ENCODE measurements at places on chromosomes 11 and 22. TPM values are rescaled to one million over a fixed set of nuclear protein-coding genes. Genes with fewer than 3 reads are reported as not detected.
A peak's percentile ranks its signal among the peaks of the same experiment; 100 is the strongest.

CRYAB gene
- total RNA-seq, result 0.29 TPM

CNTN5 gene
- not detected for total RNA-seq

VPREB1 gene
- not detected for total RNA-seq

SLC37A2 gene
- total RNA-seq, result 153 TPM

SPATA19 gene
- total RNA-seq, result not detected

- peak; percentile 12 for DNase-seq
Measured at GRCh38 chr11:88281317-88281712, 56.2 kb downstream of the CTSC start.

DNA sequence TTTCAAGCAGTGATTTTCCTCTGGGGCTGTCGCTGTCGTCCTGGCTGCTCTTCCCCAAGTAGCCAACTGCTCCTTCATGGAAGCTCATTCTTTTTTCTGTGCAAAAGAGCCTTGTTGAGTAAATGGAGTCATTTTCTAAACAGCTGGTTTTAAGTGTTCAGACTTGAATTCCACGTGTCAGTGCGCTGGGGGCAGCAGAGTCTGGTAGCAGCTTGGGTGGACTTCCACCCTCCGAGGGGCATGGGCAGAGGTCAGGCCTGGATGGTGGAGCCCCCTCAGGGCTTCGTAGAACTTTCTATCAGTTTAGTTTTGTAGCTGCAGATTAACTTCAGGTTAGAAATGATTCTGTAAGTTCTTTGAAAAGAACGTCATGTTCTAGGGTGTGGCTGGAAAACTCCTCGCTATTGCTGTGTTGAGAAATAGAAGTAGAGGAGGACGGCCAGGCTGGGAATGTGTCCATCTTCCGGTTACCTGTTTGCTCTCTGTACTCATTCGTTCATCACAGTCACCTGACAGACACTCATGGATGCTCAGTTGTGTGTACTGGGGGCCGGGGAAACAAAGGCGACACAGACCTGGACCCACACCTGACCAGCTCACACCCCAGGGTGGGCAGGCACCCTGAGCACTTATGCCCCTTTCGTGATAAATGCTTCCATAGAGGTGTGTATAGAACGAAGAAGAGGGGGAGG lies 270.7 kb downstream of the TBC1D22A start:
- no peak for DNase-seq

DNA sequence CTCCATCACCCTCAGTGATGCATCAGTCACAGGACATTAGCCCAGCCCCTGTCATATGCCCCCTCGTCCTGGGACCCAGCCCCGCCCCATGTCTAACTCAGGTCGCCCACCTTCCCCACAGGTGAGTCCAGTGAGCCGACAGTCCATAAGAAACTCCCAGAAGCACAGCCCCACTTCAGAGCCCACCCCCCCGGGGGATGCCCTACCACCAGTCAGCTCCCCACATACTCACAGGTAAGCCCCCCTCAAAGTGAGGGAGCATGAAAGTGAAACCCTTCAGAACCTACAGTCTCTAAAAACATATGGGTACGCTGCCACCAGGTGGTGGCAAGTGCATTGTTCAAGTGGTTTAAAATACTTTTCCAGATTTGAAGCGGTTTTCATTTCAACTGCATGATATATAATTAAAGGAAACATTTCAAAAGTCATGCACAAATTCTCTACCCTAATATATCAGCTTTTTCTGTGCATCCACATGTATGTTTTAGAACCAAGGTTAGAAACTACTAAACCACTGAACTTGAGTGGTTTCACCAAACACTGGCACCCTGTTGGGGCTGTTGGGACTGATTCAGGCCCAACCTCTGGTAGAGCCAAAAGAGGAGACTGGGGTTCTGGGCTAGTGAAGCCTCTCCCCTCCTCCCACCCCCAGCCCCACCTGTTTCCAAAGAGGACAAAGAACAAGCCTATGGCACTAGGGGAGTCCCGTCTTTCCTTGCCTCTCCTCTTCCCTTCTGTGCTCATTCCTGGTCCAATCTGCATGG lies 17.3 kb downstream of the EPS8L2 start:
- DNase-seq, result peak; percentile 54

- DNase-seq, result no peak
Measured at GRCh38 chr22:37832022-37832857, 9.1 kb downstream of the GALR3 start.

DNA sequence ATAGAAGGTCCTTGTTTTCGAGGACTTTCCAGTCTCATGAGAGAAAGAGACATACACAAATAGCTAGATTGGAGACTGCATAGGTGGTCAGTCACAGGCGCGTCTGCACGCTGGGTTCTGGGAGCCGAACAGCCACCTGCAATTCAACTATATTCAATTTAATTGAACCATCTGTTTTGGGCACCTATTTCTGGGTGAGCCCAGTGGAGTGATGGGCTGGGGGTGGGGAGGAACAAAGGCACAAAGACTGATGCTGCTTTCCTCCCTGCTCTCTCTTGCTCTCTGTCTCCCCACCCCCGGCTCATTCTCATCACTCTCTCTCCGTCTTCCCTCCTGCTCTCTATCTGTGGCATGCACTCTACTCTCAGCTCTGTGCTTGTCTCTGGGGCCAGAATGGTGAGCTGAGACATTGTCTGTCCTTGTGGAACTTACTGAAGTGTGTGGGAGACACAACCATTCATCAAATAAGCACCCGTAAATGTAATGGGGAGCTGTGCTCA lies 48.1 kb upstream of the B3GAT1 start:
- no peak for DNase-seq

- DNase-seq, result no peak
Measured at GRCh38 chr11:5531053-5531831, 14.7 kb upstream of the UBQLNL start.

- DNase-seq, result no peak
Measured at GRCh38 chr11:17931595-17931994, 81.3 kb downstream of the SERGEF start.

Measured in RPMI7951 (cell line).